ENCODE measurements at places on chromosomes 11 and 22.

GRCh38 chr11:113242767-113243397 lies 71.5 kb upstream of the TTC12 start:
- DNase-seq: peak; percentile 14

- peak; percentile 1 for DNase-seq
These were observed 230.1 kb downstream of the MIAT start for GRCh38 chr22:26887456-26887855.

- DNase-seq: no peak
These were observed 77.1 kb downstream of the DHCR7 start for GRCh38 chr11:71370895-71371673.

GRCh38 chr11:19711911-19712280 lies 741 bp upstream of the NAV2 start:
- DNase-seq: no peak

DNA sequence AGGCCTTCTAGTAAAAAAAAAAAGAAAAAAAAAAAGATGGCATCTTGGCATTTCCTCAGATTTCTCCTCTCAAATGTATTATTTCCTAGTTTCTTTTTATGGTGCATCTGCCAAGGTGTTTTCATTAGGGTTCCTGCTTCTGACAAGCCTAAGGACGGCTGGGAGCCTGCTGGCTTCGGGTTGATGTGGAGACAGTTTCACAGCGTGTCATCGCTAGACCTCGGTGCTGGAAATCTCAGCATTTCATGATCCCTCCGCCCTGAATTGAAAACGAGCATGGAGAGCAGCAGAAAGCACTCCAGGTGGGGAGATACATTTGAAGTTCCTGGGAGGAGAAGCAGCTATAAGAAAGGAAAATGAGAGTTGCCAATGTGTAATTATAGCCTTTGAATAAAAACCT lies 283.9 kb upstream of the CNTN5 start:
- no peak for DNase-seq

GRCh38 chr22:21042978-21043859 lies 2.5 kb upstream of the LRRC74B start:
- DNase-seq: no peak

All from amniotic stem cell (primary cell).